Brain microvascular endothelial cell (primary cell): ENCODE measurements at places on chromosomes 13 and 19.
A peak's percentile ranks its signal among the peaks of the same experiment; 100 is the strongest.

DNA sequence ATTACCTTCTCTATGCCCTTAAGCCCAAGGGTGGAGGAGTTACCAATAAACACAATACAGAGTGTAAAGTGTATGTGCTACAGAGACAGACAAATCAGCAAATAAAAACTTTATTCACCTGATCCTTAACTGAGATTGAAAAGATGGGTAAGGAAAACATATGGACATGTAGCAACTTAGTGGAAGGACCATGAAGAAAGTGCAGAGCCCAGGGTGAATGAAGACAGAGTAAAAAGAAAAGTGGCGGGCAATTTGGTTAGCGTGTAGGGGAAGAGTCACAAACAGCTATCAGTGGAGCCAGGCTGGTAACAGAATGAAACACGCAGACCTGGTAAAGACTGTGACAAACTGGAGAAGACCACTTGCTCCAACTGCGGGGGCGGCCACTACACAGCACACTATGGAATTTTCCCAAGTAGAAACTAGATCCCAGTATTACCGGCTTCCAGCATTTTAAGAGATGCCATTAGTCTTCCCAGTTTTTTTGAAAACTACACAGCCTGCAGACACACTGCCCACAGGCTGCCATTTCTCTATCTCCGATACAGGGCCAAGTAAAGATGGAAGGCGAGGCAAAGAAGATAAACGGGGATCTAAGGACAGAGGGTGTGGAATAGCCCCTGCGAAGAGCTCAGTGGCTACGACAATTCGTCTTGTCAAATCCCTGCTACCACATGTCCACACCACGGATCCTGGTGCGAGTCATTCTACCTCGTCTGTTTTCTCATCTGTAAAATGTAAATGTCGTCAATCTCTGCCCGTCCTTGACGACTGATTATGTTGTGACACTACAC is 1.2 kb downstream of the UQCRFS1 start:
- DNase-seq, result peak; percentile 9

DNA sequence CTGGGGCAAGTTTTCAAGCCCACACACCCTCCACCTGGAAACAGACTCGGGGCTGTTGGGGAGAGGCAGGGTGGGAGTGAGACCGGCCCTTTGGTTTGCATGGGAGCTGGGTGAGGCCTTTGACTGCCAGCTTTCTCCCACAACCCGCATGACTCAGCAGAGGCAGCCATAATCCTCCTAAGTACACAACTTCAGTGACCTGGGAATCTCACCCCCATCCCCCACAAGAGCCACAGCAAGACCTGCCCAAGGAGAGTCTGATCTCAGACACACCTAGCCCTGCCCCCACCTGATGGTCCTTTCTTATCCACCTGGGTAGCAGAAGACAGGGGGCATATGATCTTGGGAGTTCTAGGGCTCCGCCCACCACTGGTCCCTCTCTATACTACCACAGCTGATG is 1615.4 kb downstream of the EFNB2 start:
- no peak for DNase-seq

GRCh38 chr19:7926021-7926726 is at the start of gene CTXN1:
TSS of gene CTXN1 (minus strand) at chr19:7926135. CDS start at chr19:7925538, 597 bp downstream.
- DNase-seq, result no peak

DNA sequence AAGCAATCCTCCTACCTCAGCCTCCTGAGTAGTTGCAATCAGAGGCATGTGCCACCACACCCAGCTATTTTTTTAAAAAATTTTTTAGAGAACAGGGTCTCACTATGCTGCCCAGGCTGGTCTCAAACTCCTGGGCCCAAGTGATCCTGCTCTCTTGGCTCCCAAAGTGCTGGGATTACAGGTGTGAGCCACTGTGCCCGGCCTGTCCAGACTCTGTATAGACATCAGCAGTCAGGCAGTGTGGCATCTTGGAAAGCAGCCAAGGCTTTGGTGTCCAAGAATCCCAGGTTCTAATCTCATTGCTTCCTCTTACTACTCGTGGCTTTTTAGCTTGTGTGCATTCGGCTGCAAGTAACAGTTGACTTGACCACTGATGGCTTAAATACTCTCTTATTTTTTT is 43.4 kb downstream of the BICRA start:
- no peak for DNase-seq

DNA sequence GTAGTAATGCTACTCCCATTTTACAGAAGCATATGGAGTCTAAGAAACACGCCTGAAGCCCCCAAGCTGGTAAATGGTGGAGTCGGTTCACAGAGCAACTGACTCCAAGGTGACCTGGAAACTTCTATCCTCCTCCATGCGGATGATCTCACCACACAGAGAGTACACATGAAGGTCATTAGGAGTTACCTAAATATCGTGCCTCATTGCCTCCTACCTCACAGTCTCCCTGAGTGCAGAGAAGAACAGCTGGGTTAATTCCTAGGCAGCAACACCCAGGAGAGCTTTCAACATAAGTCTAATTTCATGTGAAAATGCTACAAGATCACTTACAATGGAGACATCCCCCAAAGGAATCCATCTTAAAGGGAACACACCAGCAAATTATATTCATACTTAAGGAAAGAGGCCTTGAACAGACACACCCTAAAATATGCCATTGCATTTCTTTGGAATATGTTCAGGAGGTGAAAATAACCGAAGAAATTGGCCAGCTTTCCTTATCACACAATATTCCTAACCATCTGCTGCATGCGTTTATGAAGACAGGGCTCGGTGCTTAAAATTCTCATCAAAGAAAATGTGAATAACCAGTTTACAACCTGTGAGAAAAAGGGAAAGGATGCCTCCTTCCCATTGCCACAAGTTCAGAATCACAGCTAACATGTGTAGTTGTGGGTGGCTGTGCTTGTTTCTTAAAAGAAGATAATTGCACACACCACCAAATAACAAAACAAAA is 203.6 kb upstream of the NBEA start:
- no peak for DNase-seq

- no peak for DNase-seq
Measured at GRCh38 chr13:85549819-85550218, 249.4 kb downstream of the SLITRK6 start.
